Activated CD4-positive, alpha-beta memory T cell treated with anti-CD3 and anti-CD28 coated beads, Interleukin-2, amount 10 ng/mL, durations not matched to agents 7 days and 5 days (primary cell): ENCODE measurements at places on chromosomes 5 and 9. TPM values are rescaled to one million over a fixed set of nuclear protein-coding genes. Genes with fewer than 3 reads are reported as not detected.

- no peak for DNase-seq
- H3K27ac ChIP-seq, result no peak overlapping the region
- no peaks in the 10 kb centered on the region for H3K27me3 ChIP-seq
- H3K36me3 ChIP-seq, result no peaks in the 10 kb centered on the region
- H3K4me1 ChIP-seq, result no peaks in the 10 kb centered on the region
- no peak overlapping the region for H3K4me3 ChIP-seq
Measured at GRCh38 chr5:44943647-44944046, 134.9 kb downstream of the MRPS30 start.

GRCh38 chr9:15317836-15318235 is 10.8 kb upstream of the TTC39B start:
- no peaks in the 10 kb centered on the region for H3K27me3 ChIP-seq
- H3K4me3 ChIP-seq, result no peak overlapping the region
- no peak overlapping the region for H3K27ac ChIP-seq
- DNase-seq, result no peak
- H3K4me1 ChIP-seq, result peaks cover 10% of the 10 kb centered on the region
- H3K36me3 ChIP-seq, result peaks cover 8% of the 10 kb centered on the region

GRCh38 chr5:127858116-127858784 is 155.1 kb downstream of the CCDC192 start:
- peaks cover 11% of the 10 kb centered on the region for H3K4me1 ChIP-seq
- H3K27ac ChIP-seq, result no peak overlapping the region
- no peak overlapping the region for H3K4me3 ChIP-seq
- H3K36me3 ChIP-seq, result no peaks in the 10 kb centered on the region

DNA sequence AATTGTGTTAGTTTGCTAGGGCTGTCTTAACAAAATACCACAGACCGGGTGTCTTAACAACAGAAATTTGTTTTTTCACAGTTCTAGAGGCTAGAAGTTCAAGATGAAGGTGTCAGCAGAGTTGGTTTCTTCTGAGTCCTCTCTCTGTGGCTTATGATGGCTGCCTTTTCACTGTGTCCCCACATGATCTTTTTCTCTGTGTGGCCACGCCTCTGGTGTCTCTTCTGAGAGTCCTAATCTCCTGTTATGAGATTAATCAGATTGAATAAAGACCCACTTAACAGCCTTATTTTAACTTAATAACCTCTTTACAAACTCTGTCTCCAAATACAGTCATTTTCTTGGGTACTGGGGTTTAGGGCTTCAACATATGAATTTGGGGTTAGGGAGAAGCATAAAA is 561.1 kb downstream of the NR2F1-AS1 start:
- no peaks in the 10 kb centered on the region for H3K4me1 ChIP-seq
- no peaks in the 10 kb centered on the region for H3K36me3 ChIP-seq
- DNase-seq, result no peak
- no peaks in the 10 kb centered on the region for H3K27me3 ChIP-seq
- H3K4me3 ChIP-seq, result no peak overlapping the region

DNA sequence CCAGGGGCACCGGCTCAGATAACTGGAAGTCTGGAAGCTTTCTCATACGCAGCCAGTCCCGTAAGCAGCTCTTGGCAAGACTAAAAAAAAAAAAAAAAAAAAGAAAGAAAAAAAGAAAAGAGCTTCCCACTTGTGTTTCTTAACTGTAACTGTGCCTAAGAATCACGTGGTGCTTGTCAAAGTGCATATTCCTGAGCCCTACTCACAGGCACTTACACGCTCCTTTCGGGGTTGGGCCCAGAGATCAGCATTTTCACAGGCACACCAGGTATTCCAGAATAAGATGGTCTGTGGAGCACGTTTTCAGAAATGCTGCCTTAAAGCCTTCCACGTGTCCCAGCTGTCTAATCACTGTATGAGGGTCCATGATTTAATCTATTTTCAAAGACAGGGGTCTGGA is 22.6 kb upstream of the SH3GL2 start:
- H3K27me3 ChIP-seq, result no peaks in the 10 kb centered on the region
- no peak overlapping the region for H3K4me3 ChIP-seq
- H3K27ac ChIP-seq, result no peak overlapping the region

DNA sequence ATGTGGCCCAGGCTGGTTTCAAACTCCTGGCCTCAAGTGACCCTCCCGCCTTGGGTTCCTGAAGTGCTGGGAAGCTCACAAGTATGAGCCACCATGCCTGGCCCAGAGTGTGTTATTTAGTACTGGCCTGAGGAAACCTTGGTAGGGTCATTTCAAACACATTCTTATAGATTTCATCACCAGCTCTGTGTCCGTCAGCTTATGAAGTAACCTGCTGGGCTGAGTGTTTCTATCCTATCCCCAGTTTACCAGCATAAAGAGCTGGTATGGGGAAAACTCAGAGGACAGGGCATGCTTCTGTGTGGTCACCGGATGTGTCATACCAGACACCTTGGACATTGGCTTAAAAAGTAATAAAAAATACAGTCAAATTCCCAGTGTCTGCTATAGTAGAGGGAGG is 45.3 kb downstream of the PTPN3 start:
- no peak for DNase-seq
- H3K4me1 ChIP-seq, result peaks cover 21% of the 10 kb centered on the region
- no peak overlapping the region for H3K27ac ChIP-seq

Gene FCN2
- total RNA-seq, result not detected

DNA sequence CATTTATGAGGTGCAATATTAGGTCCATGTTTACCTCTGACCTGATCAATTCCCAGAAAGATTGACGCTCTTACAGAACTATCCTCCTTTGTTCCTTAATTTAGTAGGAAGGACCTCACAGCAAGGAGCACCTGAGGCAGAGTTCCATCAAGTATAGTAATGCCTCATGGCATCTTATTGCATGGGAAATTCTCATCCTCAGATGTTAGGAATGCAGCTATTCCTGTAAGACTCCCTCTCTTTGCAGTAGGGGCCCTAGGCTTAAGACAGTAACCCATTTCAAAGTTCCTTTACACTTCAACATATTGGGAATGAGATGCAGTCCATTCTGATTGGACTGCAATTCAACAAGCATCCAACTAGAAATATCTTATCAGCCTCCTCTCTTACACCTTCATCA is 69.8 kb downstream of the SLCO4C1 start:
- H3K4me3 ChIP-seq, result no peak overlapping the region
- no peak overlapping the region for H3K27ac ChIP-seq
- peaks cover 1% of the 10 kb centered on the region for H3K27me3 ChIP-seq

- peaks cover 3% of the 10 kb centered on the region for H3K4me1 ChIP-seq
- H3K27me3 ChIP-seq, result peaks cover 68% of the 10 kb centered on the region
- H3K27ac ChIP-seq, result no peak overlapping the region
- no peaks in the 10 kb centered on the region for H3K36me3 ChIP-seq
- DNase-seq, result no peak
Measured at GRCh38 chr9:98706651-98707165, 2.0 kb downstream of the GABBR2 start.

Gene DIAPH1
- total RNA-seq, result 317 TPM

GRCh38 chr9:11323457-11323856 is 710.7 kb upstream of the PTPRD start:
- H3K27me3 ChIP-seq, result no peaks in the 10 kb centered on the region
- H3K36me3 ChIP-seq, result no peaks in the 10 kb centered on the region
- no peak overlapping the region for H3K4me3 ChIP-seq
